Anterior cingulate cortex (tissue), 58 donors: ENCODE measurements at places on chromosomes 2 and 18.
A peak's percentile ranks its signal among the peaks of the same experiment; 100 is the strongest.

- DNase-seq, result no peak
Observed at GRCh38 chr2:110931648-110932047, 189.1 kb upstream of the BCL2L11 start.

DNA sequence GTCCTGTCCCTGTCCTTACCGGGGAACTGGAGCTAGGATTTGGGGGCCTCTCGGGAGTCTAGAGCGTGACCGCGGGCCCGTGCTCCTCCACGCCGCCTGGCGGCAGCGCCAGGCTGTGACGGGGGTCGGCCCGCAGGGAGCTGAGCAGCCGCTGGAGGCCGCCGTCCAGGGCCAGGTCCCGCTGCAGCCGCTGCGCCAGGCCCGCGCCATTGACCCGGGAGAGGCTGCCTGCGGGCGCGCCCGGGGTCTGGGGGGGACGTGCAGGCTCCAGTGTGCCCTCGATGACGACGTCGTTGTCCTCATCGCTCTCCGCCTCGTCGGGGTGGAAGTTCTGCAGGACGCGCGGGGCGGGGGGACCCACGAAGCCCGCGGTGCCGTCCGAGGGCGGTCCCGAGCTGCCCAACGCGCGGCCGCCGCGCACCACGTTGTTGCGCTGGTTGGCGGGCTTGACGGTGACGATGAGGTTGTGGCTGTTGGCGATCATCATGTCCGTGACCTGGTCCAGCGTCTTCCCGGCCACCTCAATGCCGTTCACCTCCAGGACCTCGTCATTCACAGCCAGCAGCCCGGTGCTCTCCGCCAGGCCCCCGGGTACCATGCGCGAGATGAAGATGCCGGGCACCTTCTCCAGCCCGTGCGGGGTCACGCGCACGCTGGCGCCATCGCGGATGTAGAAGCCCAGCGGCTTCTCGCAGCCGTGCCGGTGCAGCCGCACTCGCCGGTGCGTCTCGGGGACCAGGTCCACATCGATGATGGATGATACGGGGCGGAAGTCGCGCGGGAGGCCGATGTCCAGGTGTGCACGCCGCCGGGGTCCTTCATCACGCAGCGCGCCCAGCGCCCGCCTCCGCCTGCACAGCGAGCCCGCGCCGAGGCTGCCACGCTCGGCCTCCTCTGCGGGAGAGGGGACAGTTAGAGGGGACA, 50.9 kb downstream of the ADNP2 start:
- DNase-seq, result no peak

GRCh38 chr18:50281972-50282520, 723 bp upstream of the MBD1 start:
- DNase-seq, result peak; percentile 40

DNA sequence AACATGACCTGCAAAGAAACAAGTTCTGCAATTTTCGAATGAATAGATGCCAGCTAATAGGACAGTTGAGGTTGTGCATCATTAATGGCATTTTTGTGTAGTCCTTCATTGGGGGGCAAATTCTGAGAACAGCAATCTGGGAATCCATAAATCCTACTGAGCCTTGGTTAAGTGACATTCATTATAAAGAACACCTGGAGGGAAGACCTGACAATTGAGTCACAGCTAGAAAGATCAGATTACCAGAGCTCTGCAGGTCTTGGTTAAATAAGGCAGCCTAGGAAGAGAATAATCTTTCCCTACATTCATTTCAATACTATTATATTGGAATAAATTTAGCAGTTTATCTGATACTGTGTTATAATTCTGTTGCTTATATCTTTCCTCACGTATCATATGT, 14.3 kb downstream of the KCNH7 start:
- no peak for DNase-seq

DNA sequence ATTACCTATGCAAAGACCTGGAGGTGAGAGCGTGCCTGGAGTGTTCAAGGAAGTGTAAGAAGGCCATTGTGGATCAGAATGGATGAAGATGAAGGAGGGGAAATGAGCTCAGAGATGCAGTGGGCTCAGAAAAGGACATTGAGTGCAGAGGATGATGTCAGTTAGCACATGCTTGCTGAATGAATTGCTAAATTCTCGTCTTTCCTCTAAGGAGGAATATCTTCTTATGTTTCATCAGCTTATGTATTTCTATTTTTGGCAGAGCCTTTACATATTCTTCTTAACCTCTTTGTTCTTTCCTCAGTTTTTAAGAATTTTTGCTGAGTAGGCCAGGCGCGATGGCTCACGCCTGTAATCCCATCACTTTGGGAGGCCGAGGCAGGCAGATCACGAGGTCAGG, 30.9 kb downstream of the FAM171B start:
- no peak for DNase-seq

DNA sequence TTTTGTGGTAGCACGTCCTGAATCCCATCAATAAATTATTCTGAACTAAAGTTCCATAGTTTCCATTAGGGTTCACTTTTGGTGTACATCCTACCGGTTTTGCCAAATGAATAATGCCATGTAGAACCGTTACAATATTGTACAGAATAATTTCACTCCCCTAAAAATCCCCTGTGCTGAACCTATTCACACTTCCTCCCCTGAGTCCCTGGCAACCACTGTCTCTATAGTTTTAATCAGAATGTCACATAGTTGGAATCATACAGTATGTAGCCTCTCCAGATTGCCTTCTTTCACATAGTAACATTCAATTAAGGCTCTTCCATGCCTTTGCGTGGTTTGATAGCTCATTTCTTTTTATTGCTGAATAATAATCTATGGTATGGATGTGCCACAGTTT, 9.6 kb upstream of the CASP8 start:
- no peak for DNase-seq
